ENCODE measurements at places on chromosomes 12 and 14.

- no peak for DNase-seq
Measured at GRCh38 chr12:18160901-18161300, 70.9 kb upstream of the RERGL start.

DNA sequence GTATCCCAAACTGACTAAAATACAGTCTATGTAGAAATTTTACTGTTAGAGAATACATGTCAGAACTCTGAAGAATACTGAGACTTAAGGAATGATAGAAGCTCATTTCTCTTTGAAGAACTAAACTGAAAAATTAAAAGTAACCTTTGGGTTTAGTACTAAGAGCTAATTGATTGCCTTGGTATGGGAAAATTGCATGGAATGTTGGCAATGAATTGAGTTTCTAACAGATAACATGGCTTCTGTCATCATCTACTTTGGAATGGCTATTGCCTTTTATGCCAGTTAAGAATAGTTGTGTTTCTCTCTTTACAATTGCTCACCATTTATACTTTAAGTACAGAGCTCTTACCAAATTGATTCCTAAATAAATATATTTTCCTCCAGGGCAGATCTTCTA is 308.8 kb upstream of the SYT1 start:
- DNase-seq: no peak

DNA sequence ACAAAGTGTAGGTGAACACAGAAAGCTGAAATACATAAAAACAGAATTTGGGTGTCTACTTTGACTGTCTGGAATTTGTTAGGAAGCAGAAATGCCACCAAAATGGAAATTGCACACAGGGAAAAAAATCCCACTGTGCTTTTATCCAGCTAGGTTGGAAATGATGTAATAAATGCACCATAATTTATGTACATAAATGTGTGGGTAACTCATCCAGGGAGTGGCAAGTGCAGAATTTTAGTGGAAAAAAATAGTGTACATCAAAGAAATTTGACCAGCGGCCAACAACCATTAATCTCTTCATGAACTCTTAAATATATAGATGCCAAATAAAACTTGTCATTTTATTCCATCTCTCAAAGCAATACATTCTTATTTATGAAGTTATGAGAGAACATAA is 105.6 kb downstream of the LLPH start:
- no peak for DNase-seq

DNA sequence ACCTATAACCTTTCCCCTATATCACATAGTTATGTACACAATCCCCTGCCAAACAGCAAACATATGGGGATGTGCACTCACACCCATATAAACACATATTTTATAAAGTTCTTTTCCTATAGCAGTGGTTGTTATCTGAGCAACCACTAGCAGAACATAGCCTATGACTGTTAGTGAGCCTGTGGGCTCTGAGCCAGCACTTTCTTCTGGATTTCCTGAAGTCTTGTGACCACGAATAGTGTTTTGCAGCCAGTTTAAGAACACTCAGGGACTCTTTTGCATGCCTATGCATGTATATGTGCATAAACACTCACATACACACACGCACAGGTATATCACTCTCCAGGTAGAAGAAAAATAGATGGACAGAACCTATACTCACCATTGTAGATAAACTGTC is 17.1 kb downstream of the TESPA1 start:
- no peak for DNase-seq

DNA sequence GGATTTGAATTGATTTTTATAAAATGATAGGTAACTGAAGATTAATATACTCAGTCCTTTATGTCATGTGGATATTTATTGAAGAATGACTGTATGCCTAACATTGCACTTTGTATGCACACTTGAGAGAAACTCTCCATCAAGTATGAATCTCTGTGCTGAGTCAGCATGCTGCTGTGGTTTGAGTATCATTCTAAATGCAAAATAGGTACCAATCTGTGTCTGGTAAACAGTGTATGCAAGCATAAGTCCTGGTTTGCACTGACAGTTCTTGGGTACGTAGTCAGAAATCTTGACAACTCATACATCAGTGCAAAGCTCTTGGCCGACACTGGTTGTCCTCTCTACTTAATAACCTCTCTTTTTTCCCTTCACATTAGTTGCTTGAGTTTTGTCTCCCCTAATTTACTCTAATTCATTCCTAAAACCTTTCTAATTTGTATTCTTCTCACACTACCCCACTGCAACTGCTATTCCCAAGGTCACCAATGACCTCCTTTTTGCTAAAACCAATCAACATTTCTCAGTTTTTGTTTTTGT is 21.8 kb downstream of the MGAT4C start:
- DNase-seq: no peak

DNA sequence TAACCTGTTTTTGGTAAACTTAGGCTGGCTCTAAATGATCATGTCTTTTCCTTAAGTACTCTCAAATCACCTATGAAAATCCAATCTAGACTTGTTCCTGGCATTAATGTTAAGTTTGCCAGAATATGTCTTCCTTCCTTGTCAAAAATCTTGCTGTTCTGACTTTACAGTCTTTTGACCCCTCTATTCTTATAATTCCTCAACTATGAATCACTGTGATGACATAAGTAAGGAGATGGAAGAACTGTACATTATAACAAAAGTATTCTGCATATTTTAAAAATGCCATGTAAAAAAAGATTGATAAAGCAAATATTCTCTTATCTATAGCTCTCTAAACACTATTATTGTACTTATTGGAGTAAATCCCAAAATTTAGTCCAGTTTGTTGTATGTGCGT is 51.4 kb upstream of the BAZ1A start:
- no peak for DNase-seq

- DNase-seq: no peak
Measured at GRCh38 chr12:113238309-113238708, 17.0 kb downstream of the TPCN1 start.

GRCh38 chr14:22521449-22522239 is 67.4 kb downstream of the DAD1 start:
- no peak for DNase-seq

DNA sequence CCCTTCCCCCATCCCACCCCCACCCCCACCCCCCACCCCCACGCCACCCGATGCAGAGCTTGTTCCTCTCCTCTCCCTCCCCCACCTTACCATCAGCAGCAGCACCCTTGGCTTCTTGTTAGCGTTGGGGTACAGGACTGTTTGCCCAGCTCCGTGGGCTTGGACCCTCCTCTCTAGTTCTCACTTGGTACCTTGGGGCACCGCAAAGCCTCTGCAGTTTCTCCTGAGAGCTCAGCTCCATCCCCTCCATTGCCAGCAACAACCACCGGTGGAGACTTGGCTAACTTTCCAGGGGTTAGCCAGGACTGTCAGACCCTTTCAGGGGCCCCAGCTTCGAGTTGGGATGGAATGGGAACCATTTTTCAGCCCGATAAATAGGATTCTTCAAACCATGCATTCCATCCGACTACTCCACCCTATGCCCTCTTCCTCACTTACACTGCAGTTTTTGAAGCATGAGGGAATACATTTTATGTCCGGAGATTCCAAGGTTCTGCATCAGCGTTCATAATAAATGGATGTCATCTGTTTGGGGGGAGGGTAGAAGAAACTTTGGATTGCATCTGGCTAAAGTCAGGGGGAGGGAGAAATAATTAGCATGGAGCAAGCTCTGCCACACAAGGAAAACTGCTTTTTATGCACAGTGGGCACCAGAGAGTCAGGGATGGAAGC is 1.1 kb downstream of the SCN8A start:
- no peak for DNase-seq

GRCh38 chr14:30260833-30261607 is 297.9 kb upstream of the G2E3 start:
- DNase-seq: no peak

- DNase-seq: no peak
Measured at GRCh38 chr12:89960607-89961394, 252.2 kb upstream of the ATP2B1 start.

DNA sequence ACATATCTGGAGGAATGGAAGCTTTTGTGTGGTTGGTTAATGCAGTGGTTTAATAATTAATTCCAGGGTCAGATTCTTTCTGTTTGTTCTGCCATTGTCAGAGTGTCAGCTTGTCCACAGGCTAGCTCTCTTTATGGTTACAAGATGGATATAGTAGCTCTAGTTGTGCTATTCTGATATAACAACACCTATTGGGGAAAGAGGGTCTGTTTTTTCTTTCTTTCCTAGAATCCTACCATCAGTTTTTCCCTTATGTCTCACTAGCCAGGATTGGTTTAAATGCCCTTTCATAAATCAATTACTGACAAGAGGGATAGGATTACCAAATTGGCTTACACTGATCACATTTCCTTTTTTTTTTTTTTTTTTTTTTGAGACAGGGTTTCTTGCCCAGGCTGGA is 27.8 kb downstream of the CNOT2 start:
- no peak for DNase-seq

- DNase-seq: peak; percentile 52
Measured at GRCh38 chr12:123983822-123984485, 10.9 kb downstream of the ZNF664 start.

DNA sequence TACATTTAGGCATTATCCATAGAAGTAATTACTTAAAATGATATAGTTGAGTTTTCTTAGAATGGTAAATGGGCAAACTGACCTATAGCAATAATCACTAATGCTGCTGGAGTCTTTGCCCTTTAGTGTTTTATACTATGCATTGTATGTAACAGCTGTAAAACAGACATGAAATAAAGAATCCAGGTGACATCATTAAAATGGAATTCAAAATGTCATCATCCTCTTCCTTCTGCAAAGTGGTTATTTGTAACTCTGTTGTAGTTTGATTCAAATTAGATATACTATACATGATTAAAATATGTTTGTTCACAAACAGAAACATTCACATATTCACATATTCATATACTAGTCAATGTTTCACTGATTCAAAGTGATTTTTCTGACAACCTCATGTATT is 598.8 kb downstream of the SLC16A7 start:
- no peak for DNase-seq

DNA sequence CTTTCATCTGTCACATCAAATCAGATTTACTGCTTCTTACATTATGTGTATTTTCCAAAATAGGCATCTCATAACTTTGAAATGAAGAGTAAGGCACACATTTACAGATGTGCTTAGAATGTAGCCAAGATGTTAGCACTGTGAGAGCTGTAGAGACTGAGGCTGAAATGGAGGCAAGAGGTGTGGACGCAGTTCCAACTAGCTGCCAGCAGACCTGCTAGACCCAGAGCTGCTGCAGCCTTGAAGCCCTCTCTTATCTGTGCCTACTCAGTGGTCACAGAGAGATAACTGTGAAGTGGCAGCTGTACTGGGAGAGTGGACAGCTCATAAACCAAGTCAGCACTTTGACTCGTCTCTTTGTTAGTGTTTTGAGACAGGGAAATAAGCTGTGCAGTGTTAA is 470.9 kb downstream of the CCER1 start:
- DNase-seq: no peak

GRCh38 chr12:98275131-98275475 is 240.3 kb upstream of the TMPO start:
- no peak for DNase-seq

DNA sequence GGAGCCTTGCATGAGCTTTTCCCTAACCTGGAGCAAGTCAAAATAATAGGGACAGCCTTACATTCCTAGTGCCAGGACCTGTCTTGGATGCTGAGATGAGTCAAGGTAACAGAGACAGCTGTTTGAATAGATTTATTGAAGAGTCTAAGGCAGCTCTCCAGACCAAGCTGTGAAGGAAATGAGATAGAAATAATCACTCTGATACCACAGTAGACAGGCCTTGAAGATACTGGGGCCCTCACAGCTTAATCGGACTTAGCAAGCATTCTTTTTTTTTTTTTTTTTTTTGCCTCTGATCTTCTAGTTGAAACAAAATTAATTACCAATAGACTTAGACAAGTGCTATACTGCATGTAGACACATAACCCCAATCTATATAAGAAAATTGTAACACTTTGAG is 3.1 kb upstream of the RNASE9 start:
- DNase-seq: no peak

- DNase-seq: no peak
Measured at GRCh38 chr14:51939755-51940301, 49.5 kb upstream of the RTRAF start.

DNA sequence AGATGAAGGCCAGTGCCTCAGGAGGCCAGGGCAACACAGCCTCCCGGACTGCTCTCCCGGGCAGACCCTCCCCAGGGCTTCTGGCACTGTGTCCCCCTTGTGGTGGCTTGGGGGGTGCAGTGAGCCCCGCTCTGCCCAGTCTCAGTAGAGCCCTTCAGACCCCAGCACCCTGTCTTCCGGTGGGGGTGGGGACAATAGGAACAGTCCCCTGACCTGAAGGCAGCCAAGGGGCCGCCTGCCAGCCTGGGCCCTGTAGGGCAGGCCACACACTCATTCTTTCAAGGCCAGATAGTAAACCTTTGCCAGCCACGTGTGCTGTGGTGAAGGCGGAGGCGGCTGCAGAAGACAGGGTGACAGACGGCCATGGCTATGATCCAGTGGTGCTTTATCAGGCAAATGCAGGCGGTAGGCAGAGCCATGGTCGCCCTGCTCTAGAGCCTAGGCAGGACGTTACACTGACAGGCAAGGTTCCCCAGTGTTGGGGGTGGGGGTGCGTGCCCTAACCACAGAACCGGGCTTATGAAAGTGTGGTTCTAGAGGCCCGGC is 15.0 kb downstream of the ZFYVE21 start:
- DNase-seq: no peak

- no peak for DNase-seq
Measured at GRCh38 chr12:109703684-109704083, 9.9 kb upstream of the FAM222A start.

DNA sequence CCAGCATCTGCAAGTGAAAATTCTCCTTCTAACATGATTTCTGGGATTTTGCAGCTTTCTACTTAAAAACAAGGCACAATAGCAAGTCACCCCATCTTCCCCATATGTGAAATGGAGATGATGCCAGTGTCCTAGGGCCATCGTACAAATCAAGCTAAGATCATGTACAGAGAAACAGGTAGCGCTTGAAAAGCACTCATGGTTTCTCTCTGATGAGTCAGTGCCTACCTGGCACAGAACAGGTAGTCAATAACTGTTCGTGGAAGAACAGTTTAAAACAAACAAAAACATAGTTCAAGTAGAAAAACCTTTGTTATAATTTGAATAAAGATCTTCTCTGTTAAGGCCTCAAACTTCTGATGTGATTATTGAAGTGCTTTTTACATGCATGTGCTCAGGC is 46.9 kb downstream of the RAD52 start:
- DNase-seq: no peak

- DNase-seq: no peak
Measured at GRCh38 chr12:66863276-66863675, 184.4 kb upstream of the GRIP1 start.

DNA sequence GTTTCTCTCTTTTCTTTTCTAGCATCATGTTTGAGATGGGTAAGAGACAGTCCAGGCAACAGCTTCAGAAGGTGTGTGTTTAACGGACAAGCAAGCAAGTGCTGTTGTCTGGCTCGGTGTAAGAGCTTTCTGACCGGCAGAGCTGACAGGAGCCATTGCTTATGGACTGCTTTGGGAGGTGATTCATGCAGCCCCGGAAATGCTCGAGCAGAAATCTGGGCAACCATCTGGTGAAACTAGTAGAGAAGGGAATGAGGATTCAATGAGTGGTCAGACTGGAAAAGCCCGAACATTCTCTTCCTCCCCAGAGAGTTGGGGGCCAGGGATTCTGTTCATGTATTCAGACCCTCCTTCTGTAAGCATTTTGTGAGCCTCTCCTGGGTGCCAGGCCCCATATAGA is 24.4 kb downstream of the TUNAR start:
- no peak for DNase-seq

All from T47D (cell line).